ENCODE measurements at places on chromosomes 13 and 19. TPM values are rescaled to one million over a fixed set of nuclear protein-coding genes. Genes with fewer than 3 reads are reported as not detected.
A peak's percentile ranks its signal among the peaks of the same experiment; 100 is the strongest.

DNA sequence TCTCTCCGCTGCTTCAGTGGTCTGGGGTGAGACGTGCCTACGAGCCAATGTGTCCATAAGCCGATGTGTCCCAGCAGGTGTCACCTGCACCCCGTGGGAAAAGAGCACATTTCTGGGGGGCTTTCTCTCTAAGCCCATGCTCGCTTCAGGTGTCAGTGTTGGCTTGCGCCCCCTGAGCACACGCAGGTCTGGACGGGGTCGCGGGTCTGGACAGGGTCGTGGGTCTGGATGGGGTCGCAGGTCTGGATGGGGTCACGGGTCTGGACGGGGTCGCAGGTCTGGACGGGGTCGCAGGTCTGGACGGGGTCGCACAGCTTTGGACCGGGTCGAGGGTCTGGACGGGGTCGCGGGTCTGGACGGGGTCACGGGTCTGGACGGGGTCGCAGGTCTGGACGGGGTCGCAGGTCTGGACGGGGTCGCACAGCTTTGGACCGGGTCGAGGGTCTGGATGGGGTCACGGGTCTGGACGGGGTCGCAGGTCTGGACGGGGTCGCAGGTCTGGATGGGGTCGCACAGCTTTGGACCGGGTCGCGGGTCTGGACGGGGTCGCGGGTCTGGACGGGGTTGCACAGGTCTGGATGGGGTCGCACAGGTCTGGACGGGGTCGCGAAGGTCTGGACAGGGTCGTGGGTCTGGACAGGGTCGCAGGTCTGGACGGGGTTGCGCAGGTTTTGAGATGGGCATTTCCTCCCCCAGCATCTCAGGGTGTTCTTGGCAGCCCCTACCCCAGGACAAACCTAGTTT is 24.5 kb upstream of the TFDP1 start:
- peak; percentile 10 for DNase-seq

GRCh38 chr13:37039896-37040295 is 19.6 kb downstream of the SUPT20H start:
- DNase-seq, result no peak

GRCh38 chr13:110118106-110118505 is 188.9 kb downstream of the COL4A1 start:
- no peak for DNase-seq

DNA sequence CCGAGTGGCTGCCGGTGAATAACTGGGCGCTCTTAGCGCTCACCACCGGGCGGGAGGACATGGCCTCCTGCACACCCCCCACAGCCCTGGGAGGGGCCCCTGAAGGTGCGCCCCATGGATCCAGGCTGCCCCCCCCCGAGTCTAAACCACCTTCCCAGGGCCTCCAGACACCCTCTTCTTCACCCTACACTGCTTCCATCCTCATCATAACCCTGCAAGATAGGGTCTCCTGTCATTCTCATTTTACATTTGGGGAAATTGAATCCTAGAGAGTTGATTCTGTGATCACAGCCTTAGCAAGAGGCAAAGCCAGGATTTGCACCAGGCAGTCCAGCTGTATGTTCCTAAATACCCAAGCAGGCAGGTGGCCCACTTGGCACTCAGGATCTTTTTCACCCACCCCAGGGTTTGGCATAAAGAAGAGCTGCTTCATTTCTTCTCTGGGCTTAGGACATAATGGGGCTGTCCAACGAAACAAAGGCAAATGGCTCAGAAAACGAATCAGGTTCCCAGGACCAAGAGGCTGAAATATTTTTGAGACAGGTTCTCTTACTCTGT is 110.8 kb downstream of the PTPRS start:
- DNase-seq, result no peak

DNA sequence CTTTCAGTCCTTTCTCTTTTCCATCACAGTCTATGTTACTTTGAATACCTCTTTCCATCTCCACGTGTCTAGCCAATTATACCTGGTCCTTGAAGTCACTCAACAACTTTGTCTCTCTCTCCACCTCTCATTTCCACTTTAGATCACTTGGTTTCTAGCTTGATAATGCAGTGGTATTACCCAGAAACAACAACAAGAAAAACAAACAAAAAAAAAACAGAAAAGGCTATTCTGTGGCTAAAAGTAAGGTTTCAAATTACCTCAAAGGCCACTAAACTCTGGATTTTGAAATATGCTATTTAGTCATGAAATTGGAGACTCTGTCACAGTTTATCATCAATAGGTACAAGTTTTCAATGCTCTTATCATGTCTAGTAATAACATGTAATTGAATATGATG is 184.8 kb downstream of the PCDH9 start:
- DNase-seq, result no peak

DNA sequence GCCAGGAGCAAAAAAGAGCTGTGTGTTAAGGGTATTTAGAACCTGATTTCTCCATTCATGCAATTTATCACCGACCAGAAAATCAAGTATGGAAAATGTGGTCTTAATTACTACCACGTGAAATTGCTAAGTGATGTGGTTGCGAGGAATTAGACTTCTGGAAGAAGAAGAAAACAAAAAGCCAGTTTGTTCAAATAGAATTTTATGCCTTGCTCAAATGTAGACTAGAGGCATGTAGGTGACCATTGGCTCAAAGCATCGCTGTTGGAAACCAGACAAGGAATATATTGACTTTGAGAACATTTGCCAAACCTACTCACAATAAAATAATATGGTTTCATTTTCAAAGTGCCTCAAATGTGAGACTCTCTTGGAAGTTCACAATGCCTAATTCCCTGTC is 57.3 kb upstream of the LRCH1 start:
- DNase-seq, result no peak

GRCh38 chr13:21074546-21074945 is 13.2 kb upstream of the LATS2 start:
- DNase-seq, result no peak

- DNase-seq, result no peak
Measured at GRCh38 chr13:43495732-43496131, 291.0 kb downstream of the ENOX1 start.

The ATP1A3 gene
- not detected for total RNA-seq

The PBX4 gene
- 5.6 TPM for total RNA-seq

The WDR88 gene
- not detected for total RNA-seq

The COG6 gene
- total RNA-seq, result 21.6 TPM

The TUBA3C gene
- total RNA-seq, result not detected

The FCAR gene
- 2.4 TPM for total RNA-seq

The SERTAD3 gene
- total RNA-seq, result 28.1 TPM

The CYP4F11 gene
- 3.1 TPM for total RNA-seq

The PPAN gene
- total RNA-seq, result 44.2 TPM

The SKA3 gene
- total RNA-seq, result 0.16 TPM

All from breast epithelium (tissue), 4 donors.